NCI-H1417 (cell line): ENCODE measurements at places on chromosomes 4 and X.

DNA sequence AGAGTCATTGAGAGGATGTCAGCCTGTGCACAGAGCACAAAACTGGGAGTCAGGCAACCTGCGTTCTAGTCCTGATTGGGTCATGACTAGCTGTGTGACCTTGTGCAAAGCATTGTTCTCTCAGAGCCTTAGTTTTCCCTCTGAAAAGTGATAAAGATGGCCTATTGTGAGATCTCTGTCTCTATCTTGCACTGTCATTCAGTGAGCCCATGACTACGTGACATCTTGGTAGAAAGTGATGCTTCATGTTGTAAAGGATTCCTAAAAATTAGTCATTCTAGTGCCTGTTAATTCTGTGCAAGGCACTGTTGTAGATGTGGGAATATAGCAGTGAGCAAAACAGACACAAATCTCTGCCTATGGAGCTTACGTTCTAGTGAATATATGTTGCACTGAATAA is 2.5 kb downstream of the PGRMC1 start:
- no peak for DNase-seq

- no peak for DNase-seq
These were observed 27.6 kb upstream of the TMEM184C start for GRCh38 chr4:147589586-147589985.

DNA sequence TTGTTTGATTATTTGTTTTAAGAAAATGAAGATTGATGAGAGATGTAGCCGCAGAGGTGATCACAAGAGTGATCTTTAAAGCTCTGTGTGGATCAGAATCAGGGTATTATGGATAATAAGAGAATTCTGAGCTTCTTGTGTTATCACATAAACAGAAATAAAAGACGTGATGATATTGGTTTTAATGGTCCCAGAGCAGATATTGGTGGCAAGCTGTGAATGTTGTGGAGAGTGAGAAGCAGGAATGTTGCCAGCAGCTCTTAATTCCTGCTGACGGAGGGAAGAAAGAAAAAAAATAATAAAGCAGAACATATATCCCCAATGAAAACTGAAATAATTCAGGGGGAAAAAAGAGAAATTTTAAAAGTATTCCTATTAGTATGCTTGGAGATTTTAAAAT is 1015.9 kb downstream of the PCDH18 start:
- DNase-seq, result no peak

DNA sequence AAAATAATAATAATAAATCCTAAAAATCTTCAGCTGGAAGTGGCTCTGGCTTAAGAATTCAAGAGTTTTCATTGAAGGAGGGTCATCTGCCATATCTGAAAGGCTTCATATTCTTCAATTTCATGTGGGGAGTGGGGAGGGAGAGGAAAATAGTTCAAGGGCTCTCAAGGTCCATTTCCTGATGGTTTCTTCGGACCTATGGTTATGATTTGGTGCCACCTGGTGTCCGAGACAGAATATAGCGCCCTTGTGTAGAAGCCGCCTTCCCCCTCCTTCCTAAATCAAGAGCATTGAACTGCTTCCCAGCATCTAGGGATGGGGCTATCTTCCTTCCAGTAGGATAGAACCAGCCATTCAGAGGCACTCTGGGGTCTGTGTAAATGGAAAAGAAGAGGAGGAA is 34.3 kb downstream of the NLGN3 start:
- DNase-seq, result peak; percentile 85

DNA sequence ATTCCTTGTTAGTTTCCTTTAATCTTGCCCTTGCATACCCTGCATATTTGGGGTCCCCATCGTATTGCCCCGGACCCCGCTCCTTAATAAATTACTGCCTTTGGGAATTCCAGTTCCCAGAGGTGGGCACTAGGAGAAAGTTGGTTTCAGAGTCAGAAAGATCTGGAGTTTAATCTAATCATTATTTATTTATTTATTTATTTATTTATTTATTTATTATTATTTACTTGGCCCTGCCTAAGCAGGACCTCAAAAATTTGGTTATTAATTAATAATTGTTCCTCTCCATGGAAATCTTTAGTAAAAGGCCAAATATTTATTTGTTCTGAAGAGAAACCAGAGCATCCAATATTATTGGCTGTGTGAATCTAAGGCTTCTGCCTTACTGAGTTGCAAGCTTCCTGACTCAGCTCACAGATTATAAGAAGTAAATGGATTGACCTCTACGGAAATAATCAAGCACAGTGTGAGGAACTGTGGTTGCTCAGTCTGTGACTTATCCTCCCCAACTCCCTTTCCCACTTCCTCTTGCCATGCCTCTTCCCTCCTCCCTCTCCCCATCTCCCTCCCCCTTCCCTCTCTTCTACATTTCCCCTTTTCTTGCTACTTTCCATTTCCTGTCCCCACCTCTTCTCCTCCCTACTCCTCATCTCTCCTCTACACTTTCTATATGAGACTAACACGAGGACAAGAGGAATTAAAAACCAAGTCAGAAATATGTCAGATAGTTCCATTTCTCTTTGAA is 61.5 kb upstream of the AP1S2 start:
- no peak for DNase-seq

DNA sequence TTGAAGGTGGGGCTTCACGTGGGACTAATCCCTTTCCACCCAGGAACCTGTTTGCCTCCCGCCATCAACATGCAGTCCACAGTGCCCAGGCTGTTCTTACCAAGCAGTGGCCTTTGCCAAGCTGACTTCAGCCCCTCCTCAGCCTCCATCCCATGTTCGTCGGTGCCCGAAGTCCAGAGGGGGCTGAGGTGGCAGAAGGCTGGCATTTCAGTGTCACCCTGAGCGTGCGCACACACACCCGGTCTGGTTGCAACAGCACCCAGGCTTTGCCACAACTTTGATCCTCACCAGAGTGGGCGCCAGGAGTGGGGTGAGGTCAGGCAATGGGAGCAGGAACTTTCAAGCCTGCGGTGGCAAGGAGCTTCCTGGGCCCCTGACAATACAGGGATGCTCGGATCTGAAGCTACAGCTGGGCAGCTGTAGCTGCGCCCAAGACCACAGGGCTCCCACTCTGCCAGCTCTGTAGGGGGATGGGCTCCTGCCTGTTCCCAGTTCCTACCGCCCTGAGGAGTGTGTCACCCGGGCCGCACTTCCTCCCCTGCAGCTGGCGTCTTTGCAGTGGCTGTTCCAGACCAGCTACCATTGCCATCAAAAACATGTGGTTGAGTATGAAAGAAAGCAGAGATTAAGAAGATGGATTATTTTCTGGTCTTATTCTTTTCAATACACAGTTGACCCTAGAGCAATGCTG is 428.0 kb downstream of the EPHA5 start:
- peak; percentile 73 for DNase-seq

- DNase-seq, result no peak
These were observed 38.3 kb upstream of the HGFAC start for GRCh38 chr4:3403348-3403906.

- no peak for DNase-seq
These were observed 174.4 kb upstream of the ATP6AP2 start for GRCh38 chrX:40406330-40406859.

DNA sequence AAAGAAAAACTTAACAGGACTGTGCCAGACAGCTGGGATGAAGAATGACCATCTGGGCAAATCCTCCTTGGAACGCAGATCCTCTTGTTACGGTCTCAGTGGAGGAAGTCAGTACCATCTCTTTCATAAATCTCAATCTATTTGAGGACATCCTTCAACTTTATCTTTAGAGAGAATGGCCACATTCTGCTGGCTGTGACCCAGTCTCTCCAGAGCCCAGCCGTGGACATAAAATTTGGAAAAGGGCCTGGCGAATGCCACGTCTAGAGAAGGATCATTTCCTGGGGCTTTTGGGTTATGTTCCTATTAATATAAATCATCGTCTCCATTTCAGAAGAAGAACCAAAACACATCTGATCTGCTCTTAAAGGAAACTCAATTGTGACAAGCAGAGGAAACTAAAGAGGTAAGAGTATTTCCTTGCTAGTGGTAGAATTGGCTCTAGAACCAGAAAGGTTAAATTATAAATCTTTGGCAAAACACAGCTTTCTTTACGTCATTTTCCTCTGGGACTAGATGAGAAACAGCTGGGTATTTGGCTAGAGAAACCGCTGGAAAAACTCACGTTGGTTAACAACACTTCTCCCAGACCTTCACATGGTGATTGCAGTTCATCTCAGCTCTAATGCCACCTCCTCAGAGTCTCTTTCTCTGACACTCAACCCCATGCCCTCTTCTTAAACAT is 164.7 kb downstream of the CHIC2 start:
- no peak for DNase-seq

GRCh38 chr4:112170451-112170993 is 25.3 kb downstream of the FAM241A start:
- DNase-seq, result no peak

- DNase-seq, result no peak
These were observed 49.5 kb downstream of the CAMK2D start for GRCh38 chr4:113711883-113712662.
